COLO829 (cell line): ENCODE measurements at places on chromosomes 5 and 9.

GRCh38 chr5:5492087-5492933, 69.8 kb downstream of the ICE1 start:
- DNase-seq = peak; percentile 27

GRCh38 chr9:25681266-25681665, 3.0 kb upstream of the TUSC1 start:
- no peak for DNase-seq

DNA sequence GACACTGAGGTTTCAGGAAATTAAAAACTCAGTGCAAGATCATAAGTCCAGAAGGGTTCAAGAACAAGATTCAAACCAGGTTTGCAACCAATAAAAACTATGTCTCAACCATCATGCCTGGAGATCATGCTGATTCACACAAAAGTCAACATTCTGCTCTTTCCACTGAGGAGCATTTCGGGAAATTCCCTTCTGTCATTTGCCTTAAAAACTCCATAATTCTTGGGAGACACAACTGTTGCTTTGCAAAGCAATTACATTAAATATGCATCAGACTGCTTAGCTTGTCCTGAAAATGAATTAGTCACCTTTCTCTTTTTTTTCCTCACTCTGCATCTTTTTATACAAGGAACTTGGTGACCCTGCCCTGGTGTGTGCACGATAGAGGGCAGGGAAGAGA, 275.9 kb upstream of the ZNF462 start:
- no peak for DNase-seq

- no peak for DNase-seq
These were observed 1457.5 kb upstream of the CDH9 start for GRCh38 chr5:28495876-28496275.

DNA sequence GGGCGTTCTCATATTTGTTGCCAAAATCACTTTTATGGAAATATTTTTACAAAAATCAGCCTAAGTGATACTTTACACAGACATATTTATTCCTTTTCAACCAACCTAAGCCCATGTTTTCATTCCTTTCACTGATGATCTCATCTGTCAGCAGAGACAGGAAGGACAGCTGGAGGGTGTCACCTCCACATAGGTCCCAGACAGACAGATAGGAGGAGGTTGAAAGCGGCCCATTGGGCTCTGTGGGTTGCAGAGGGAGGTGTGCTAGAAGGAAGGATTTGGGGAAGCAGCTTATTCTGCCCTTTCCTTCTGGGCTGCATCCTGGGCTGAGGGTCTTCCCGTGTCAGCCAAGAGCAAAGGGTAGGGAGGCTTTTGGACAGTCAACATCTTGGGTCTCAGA, 26.0 kb upstream of the SEMA4D start:
- DNase-seq = no peak

DNA sequence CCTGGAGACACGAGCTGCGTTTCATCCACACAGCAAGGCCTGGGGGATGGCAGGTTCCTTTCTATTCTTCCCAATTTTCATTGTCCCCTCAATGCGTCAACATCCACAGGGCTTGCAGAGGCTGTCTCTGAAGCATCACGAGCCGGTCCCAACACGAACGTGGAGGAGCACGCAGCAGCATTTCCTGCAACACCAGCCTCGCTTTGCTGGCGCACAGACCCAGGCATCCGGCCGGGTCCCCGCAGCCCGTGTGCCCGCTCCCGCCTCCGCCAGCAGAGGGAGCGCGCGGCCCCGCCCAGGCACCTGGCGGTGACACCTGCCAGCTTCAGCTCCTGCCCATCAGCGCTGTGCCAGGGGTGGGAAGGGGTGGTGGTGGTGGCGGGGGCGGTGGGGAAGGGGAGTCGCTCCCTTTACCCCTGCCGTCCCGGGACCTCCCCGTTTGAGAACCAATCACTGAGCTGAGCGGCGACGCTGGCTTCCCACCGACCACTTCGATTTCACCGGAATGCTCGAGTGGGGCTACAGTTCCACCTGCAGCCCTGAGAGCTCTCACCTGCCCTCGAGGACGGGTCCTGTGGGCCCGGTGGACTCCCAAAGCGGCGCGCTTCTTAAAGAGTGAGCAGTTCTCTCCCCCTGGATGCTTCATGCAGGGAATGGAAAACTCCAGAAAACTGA, 464.5 kb downstream of the ICE1 start:
- no peak for DNase-seq

DNA sequence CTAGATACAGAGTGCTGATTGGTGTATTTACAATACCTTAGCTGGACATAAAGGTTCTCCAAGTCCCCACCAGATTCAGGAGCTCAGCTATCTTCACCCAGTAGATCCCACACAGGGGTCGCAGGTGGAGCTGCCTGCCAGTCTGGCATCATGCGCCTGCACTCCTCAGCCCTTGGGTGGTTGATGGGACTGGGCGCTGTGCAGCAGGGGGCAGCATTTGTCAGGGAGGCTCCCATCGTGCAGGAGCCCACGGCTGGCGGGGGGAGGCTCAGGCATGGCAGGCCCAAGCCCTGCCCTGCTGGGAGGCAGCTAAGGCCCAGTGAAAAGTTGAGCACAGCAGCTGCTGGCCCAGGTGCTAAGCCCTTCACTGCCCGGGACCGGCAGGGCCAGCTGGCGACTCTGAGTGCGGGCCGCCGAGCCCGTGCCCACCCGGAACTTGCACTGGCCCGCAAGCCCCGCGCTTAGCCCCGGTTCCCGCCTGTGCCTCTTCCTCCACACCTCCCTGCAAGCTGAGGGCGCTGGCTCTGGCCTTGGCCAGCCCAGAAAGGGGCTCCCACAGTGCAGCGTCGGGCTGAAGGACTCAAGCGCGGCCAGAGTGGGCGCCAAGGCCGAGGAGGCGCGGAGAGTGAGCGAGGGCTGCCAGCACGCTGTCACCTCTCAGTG, 314.1 kb upstream of the ATP10B start:
- no peak for DNase-seq
